ENCODE measurements at places on chromosomes 13 and 19.

DNA sequence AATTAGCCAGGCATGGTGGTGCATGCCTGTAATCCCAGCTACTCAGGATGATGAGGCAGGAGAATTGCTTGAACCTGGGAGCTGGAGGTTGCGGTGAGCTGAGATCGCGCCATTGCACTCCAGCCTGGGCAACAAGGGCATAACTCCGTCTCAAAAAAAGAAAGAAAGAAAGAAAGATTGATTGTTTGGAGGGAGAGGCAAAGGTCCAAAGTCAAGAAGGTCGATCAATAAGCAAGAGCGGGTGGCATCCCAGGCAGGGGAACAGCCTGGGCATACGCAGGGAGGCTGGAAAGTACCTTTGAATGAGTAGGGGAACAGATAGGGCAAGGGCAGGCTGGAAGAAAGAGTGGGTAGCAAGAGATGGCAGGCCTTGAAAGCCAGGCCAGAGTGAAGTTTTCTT is 11.9 kb upstream of the APOC4 start:
- DNase-seq, result no peak

- no peak for DNase-seq
These were observed 5.6 kb downstream of the TLE6 start for GRCh38 chr19:2982983-2983350.

- no peak for DNase-seq
These were observed 101.5 kb upstream of the ZNF492 start for GRCh38 chr19:22532388-22533300.

DNA sequence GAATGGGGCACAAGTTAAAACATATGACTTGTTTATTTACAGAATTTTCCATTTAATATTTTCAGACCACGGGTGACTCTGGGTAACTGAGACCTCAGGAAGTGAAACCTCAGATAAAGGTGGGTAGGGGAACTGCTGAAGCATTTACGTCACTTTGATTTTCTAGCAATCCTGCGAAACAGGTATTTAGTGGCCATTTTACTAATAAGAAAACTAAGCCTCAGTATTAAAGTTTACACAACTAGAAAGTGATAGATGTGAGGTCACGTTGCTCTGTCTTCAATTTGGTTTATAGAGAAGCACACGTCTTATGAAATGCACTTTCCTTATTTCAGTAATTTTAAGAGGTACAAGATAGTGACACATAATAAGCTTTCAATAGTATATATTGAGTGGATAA is 402.8 kb downstream of the FGF9 start:
- no peak for DNase-seq

DNA sequence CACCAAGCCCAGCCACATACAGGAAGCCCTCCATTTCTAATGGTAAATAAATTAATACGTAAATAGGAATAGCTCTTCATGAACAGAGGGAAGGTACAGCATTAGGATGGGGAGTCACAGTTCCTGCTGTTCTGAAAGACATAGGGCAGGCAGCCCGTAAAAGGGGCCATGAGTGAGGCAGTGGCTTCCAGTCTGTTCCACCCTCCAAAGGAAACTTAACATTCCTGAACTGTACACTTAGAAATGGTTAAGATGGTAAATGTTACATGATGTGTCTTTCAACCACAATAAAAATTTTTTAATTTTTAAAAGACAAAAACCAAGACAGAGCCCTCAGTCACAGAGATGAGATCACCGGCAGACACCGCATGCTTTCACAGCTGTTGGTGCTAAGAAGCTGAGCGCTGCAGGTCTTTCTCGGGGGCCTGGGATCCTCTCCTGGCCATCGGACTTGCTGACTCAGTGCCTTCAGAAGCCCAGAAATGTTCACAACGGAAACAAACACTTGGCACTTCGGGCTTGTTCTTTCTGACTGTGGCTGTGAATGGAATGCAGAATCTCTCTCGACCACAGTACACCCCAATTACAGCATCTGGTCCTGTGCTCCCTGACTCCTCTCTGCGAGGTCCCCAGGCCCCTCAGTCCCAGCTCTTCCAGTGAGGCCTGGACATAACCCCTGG is 36.4 kb downstream of the EPS15L1 start:
- no peak for DNase-seq

DNA sequence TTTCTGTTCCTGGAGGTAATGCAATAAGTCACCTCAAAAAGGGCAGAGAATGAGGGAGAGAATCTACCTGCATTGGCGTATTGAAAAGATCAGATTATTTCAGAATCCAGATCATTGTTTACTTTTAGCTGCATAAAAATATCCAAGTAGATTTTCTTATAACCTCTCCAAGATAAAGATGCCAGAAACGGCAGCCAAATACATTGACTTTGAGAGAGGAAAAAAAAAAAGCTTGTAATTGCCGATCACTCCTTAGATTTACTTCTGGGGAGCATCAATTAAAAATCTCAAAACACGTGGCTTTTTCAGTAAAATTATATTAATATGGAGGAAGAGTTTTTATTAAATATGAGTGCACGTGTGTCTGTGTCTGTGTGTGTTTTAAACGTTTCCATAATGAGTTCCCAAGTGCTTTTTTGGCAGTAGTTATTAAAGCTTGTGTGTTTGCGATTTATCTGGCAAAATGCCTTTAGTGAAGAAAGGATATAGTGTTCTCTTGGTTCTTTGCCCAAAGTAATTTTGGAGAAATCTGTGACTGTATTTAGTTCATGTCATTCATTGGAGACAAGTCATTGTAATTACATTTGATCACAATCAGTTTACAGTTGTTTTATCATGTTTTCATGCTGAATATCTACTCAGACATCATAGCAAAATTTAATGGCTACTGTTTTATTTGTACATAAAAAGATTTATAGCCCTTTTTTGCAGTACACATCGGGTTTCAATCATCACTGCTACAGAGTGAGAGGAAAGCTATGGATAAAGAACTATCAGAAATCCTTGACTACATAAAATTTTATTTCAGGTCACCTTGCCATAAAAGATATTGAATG is 176.1 kb downstream of the TM9SF2 start:
- DNase-seq, result no peak

All from CD4-positive, alpha-beta T cell treated with Interleukin-1 beta for 1 hour (primary cell).